CD8-positive, alpha-beta T cell (primary cell): ENCODE measurements at places on chromosomes 4 and X.

DNA sequence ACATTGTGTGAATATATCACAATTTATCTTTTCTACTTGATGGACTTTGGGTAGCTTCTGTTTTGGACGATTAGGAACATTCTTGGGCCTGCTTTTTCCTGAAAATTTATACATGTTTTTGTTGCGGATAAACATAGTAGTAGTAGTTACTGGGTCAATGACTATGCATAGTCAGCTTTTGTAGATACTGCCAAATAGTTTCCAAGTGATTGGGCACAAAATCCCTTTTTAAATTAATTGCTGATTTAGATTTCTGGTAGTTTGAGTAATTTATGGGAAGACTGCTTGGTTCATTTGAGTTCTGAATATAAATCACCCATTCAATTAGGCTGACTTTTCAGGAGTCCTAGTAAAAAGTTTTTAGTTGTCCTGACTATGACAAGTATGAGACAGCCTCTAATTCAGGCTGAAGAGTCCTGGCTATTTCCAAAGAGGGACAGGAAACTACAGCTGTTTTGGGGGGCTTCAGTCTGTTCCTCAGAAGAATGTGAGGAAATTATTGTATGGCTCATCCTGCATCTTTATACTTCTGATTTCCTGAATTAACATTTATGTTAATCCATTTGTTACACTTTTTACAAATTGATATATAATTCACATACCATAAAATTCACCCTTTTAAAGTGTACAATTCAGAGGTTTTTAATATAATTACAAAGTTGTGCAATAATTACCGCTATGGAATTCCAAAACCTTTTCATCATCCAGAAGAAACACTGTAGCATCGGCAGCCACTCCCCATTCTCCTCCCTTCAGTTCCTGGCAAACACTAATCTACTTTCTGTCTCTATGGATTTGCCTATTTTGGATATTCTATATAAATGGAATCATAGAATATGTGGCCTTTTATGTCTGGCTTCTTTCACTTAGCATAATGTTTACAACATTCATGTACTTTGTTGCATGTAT is 14.2 kb downstream of the LRP2BP start:
- DNase-seq: no peak

DNA sequence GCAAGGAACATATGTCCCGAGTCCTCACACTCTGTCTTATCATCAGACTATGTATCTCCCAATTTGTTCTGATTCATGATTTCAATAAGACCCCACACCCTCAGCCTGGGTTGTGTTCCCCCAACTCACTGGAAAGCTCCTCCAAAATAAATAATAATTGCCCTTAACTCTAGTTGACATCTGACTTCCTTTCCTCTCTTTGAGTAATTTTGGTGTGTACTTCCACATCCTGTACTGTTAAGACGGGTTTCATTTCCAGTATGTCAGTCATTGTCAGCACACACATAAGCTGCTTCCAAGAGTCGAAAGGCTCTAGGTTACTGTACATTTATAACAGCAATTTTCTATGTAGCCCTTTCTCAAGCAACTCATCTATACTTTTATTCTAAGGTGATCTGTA is 52.2 kb upstream of the C1QTNF7 start:
- DNase-seq: peak; percentile 13

DNA sequence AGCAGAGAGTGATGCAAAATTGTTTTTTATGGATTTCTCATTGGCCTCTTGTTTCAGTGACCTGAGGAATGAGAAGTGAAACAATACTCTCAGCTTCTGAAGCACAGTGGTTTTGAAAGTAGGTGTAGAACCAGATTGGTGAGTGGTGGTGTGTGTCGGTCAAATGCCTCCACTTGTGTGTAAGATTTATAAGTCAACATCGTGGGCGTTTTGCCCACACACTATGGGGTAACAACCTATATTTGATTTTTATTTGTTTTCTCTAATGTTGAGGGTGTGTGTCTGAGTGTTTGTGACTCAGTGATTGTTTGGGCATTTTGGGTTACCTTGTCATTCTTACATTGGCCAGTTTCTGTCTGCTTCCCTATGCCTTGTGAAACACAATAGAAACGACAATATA is 23.3 kb downstream of the ADGRL3 start:
- no peak for DNase-seq

DNA sequence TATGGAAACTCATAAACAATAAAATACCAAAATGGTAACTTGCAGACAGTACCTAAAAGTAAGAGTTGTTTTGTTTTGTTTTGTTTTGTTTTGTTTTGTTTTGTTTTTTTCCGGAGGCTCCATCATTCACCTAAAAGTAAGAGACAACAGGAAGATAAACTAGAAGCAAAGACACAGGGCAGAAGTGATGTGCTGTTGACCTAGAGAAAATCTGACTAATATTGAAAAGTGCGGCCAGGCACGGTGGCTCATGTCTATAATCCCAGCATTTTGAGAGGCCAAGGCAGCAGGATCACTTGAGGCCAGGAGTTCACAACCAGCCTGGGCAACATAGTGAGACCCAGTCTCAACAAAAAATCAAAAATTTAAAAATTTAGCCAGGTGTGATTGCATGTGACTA is 5.6 kb upstream of the CENPC start:
- DNase-seq: no peak

GRCh38 chr4:75016472-75016871 is 83.6 kb downstream of the PARM1 start:
- no peak for DNase-seq

GRCh38 chr4:42420140-42420539 is 22.9 kb downstream of the SHISA3 start:
- no peak for DNase-seq

DNA sequence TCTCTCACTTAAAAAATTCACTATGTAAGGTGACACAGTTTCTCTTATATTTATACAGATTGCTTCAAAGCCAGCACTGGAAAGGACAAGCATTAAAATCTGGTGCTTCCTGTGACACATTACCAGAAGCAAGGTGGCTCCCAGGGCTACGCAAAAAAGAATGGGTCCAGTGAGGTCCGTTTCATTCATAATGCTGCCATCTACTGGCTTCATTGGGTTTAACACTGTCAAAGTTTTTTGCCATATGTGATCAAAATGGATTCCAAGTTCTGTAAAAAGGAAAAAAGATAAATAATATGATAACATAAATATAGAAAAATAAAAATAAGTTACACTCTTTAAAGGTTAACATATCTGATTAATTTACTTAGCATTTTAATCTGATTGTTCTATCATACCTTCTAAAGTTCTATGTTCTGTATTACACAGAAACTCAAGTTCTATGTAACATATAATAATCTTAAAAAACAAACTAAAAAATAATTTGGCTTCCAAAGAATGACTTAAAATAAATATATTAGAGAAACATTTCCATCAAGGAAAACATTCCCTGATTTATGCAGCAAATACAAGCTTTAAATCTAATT is 22.1 kb downstream of the YIPF7 start:
- DNase-seq: peak; percentile 57

DNA sequence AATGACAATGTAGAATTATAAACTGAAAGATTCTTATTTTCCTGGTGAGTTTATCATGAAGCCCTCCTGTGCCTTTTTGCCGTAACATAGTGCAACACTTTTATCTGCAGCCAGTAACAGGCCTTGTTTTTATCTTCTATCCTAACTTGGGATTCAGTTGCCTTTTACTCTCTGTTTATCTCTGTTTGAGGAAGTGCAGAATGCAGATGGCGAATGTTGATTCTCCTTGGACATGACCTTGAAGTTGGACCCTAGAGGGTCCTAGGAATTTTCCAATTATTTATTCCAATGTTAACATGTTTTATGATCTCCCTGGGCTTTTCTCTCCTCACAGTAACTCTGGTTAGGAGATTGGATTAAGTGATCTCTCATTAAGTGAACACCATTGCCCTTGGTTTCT is 165.0 kb downstream of the FMR1NB start:
- DNase-seq: no peak

- DNase-seq: no peak
Observed at GRCh38 chrX:133151336-133151735, 54.4 kb upstream of the USP26 start.

GRCh38 chrX:128754130-128754529 is 701.9 kb upstream of the ACTRT1 start:
- no peak for DNase-seq

- no peak for DNase-seq
Observed at GRCh38 chr4:20217951-20218350, 33.8 kb upstream of the SLIT2 start.

- DNase-seq: no peak
Observed at GRCh38 chrX:99939883-99940232, 470.2 kb downstream of the PCDH19 start.
